ENCODE measurements at places on chromosomes 2 and 18. TPM values are rescaled to one million over a fixed set of nuclear protein-coding genes. Genes with fewer than 3 reads are reported as not detected.

The OTOS gene
- total RNA-seq = not detected

DNA sequence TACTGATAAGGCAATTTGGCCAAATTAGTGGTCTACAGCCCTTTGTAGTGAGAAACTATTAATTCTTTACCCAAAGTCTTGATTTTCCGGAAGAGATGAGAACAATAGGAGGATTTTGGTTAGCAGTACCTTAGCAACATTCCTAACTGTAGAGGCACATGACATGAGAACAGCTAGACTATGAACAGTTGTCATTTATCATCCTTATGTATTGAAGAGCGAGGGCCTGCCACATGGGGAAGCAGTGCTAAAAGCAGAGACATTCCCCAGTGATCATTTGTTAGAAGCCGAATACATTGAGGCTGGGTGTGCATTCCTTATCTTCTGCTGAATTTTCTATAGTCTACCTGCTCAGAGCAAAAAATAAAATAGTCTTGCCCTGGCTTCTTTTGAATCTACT lies 65.2 kb downstream of the RBBP8 start:
- no peak for DNase-seq

GRCh38 chr2:147017951-147018645 lies 826.7 kb upstream of the ACVR2A start:
- no peak for DNase-seq

The DOK6 gene
- not detected for total RNA-seq

The CXCR1 gene
- total RNA-seq = not detected

The MREG gene
- total RNA-seq = 10.8 TPM

GRCh38 chr2:200442471-200442870 lies 67.4 kb downstream of the KCTD18 start:
- no peak for DNase-seq

DNA sequence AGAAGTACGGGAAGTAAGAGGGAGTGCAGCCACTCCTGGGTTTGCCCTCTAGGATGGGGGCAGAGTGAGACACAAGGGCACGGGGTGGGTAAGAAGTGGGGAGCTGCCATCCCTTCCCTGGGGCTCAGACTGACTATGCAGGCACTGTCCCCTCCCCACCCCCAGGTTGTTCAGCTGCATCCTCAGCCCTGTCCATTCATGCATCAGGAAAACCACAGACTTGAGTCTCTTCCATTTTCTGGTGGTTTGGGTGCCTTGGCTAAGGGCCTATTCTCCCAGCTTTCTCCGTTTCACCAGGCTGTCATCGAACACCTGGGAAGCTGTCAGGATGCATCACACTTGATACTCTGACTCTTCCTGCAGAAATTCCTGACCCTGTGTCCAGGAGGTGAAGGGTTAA lies 111.9 kb downstream of the TFCP2L1 start:
- DNase-seq = no peak

- DNase-seq = no peak
Observed at GRCh38 chr2:71905205-71905604, 242.5 kb downstream of the CYP26B1 start.

DNA sequence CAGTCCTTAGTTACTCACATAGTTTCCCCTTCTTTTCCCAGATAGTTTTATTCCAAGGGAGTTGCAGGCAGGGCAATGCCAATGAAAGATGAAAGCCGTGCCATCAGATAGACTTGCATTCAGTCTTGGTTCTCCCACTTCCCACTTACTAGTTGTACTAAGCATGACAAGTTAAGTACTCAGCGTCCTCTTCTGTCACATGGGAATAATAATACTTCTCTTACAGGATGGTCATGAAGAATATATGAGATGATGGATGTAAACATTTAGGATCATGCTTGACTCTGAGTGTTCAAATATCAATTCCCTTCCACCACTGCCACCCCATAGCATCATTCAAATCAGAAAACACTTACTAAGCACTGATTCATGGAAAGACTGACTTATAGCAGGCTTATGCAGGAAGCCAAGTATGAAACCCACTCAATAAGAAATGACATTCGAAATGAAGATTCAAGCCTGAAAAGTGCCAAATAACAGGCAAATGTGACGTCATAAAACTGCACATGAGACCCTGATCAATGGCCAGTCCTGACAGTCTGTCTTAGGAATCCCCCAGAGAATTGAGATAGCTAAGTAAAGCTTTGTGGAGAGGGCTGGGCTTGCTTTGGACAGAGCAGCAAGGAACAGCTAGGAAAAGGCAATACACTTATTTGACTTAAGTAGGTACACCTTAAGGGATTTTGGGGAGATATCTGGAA lies 11.1 kb upstream of the EVA1A start:
- DNase-seq = no peak

The RBM45 gene
- total RNA-seq = 10.8 TPM

GRCh38 chr2:218607436-218608115 lies at the start of gene PLCD4:
PLCD4 (plus strand) TSS chr2:218607899; CDS start chr2:218615740, 7,841 bp downstream.
- DNase-seq = no peak

The LHCGR gene
- total RNA-seq = not detected

The RAB27B gene
- total RNA-seq = 0.14 TPM

The DCDC2C gene
- total RNA-seq = not detected

The IL1R2 gene
- 8.2 TPM for total RNA-seq

- DNase-seq = no peak
Observed at GRCh38 chr2:69918401-69918800, 3.5 kb downstream of the MXD1 start.

DNA sequence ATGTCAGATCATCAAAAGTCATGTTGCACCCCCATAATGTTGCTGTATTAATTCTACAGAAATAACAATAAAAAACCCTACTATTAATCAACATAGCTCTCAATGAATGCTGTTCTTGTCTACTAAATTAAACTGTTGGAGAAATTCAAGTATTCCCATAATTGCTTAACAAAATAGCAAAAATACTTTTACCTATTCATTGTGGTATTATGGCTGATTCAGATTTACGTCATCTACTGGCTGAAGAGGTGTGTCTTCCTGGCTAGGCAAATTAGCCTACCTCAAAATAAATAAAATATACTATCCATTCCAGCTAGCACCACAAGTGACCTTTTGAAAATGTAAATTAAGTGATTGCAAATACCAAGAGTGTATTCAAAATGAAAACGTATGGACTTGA lies 249.4 kb downstream of the MEIS1 start:
- DNase-seq = no peak

The SERPINB7 gene
- total RNA-seq = not detected

DNA sequence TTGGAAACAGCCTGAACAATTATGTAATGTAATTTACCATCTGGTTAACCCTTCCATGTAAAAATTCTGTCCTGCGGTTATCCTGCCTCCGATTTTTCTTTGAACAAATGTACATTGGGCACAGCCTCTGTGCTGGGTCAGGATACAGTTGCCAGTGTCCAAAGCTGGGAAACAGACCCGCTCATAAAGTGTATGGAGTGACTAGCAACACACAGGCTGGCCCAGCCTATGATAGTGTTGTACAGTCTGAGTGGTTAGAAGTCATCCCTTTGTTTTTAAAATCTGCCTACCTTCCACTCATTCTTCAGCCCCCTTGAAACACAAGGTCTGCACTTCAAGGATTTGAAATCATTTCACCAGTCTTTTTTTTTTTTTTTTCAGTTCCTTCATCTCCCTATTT lies 50.1 kb downstream of the FEZ2 start:
- DNase-seq = no peak

The NEU4 gene
- 0.37 TPM for total RNA-seq

The KIAA2012 gene
- not detected for total RNA-seq

The VAMP5 gene
- total RNA-seq = 73.3 TPM

GRCh38 chr2:43178602-43179542 lies 47.5 kb downstream of the ZFP36L2 start:
- DNase-seq = peak; percentile 58

GRCh38 chr2:101036562-101036961 lies 34.5 kb downstream of the RPL31 start:
- no peak for DNase-seq

The EVX2 gene
- not detected for total RNA-seq

- no peak for DNase-seq
Observed at GRCh38 chr18:53268455-53268854, 928.5 kb downstream of the DCC start.

The GNAL gene
- 1.6 TPM for total RNA-seq

The MDH1 gene
- total RNA-seq = 171 TPM

The HES6 gene
- total RNA-seq = 1.6 TPM

The FKBP1B gene
- total RNA-seq = 2.2 TPM

The SLC38A11 gene
- not detected for total RNA-seq

The PAX8 gene
- total RNA-seq = 4.3 TPM

GRCh38 chr2:38074058-38074763 lies 1.7 kb downstream of the CYP1B1 start:
- peak; percentile 14 for DNase-seq
